ENCODE measurements at places on chromosomes 4 and X.

DNA sequence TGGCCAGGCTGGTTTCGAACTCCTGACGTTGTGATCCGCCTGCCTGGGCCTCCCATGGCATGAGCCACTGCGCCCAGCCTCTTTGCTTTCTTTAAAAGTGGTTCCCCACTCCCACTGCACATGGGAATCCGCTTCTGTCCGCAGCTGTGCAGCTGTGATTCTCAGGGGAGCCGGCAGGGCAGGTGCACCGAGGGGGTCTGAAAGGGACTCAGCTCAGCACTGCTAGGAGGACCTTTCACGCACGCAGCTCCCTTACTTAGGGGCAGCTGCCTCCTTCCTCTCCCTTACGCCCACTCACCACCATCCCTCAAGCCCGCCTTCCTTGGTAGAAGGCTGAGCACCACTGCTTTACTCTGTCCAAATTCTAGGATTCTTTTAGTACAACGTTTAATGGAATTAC is 40.4 kb upstream of the CYP4V2 start:
- no peak for DNase-seq

- DNase-seq = no peak
Observed at GRCh38 chr4:113497154-113497884, 264.2 kb downstream of the CAMK2D start.

DNA sequence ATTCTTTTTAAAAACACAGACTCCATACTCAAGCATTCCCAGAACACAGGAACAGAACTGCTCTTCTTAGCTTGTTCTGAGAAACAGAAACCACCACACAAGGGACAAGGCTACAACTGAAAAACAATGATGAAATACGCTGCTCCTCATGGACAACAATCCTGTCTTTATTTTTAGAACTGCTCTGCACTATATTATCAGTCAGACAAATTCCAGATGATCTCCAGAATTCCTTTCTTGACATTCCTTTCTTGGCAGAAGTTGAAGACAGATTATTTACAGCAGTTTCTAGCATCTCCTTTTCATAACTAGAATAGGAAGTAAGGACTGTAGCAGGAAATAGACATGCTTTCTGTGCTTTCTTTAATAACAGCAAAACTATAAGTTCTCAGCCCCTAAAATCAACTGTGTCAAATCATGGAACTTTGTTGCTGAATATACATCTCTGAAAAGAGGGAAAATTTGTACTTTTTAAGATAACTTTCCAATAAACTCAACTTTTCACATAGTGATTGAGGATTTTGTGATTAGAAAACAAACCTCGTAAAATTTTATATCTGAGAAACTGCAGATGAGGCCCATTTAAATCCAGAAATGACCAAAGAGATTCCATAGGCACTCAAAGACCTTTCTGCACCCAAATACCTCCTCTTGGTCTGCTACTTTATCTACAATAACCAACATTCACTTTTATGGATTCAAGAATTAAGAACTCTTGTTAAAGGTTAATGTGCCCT is 35.9 kb downstream of the ANTXR2 start:
- DNase-seq = no peak

DNA sequence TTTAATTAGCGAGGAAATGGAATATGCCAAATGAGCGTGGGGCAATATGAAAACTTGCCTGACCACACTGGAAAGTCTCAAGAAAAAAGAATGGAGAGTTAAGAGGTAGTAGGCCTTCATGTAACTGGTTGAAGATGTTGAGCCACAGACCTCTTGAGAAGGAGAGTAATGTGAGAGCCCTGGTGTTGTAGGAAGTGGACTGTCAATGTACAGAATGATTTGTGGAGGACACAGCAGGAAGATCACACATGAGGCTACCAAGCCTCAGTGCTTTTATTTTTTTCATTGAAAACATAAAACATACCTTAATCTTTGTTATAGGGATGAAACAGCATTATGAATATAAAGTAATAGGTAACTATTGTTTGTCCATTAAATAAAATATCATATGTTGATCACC is 331.6 kb downstream of the UNC5C start:
- no peak for DNase-seq

- no peak for DNase-seq
Observed at GRCh38 chrX:109600237-109600651, 24.7 kb downstream of the KCNE5 start.

DNA sequence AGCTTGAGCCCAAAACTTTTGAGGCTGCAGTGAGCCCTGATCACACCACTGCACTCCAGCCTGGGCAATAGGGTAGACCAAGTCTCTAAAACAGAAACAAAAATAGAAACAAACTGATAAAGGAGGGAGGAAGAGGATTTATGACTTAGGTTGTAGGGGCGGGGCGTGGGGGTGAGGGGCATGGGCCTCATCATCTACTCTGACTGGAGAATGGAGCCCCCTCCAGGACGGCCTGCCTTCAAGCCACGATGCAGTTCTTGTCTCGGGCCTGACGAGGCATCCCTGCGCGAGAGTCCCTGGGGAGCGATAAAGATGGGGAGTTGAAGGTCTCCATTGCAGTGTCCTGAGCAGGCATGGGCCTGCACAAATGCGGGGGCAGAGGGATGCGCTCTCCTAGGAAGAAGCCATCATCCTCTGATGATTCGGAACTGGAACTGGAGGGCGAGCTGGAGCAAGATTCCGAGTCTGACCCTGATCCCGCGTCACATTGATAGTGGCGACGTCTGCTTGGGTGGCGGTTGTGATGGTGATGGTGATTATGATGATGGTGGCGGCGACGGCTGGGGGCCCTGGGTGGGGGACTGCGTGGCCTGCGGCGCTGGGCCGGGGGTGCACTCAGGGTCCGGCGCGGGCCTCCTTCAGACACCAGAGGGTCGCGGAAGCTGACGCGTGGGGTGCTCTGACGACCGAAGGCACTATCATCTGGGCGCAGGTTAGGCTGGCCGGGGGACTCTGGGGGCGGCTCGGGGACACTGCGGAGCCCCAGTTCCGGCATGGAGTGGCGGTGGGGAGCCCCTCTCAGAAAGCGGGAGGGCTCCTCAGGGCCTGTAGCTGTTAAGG is 4.0 kb downstream of the PLP2 start:
- DNase-seq = no peak

DNA sequence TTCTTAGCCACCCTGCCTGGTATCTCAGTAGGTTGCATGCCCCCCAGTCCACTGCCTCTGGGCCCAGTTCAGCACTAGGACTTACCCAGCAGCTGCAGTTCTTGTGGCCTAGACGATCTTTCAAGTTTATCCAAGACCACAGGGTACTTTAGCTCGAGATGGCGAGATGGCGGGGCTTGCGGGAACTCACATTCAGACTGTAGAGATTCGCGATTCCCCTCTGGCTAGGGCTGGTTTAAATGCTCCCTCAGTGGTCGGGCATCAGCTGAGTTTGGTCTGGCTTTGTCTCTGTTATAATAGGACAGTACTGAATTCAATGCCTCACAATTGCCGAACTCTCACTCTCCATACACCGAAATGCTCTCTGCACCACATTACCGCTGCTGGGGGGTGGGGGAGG is 18.4 kb upstream of the RFC1 start:
- DNase-seq = no peak

DNA sequence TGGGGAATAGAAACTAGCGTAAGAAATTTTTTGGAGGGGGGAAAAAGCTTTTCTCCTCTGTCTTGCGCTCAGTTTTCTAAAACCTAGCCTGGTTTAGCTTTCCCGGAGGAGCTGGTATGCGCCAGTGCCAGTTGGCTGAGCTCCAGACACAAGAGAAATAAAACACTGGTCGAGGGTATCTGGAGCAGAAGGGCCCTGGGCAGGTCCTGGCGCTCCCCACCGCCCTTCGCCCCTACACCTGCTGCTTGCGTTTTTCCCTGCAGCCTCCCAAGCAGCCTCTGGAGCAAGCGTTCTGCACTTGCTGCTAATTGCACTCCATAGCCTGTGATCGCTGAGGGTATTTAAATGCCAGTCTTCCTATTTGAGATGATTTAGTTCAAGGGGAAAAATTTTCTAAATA is 816 bp downstream of the EREG start:
- no peak for DNase-seq

All from stimulated activated naive CD8-positive, alpha-beta T cell treated with anti-CD3 and anti-CD28 coated beads, Interleukin-15, amount 100 ng/mL, for 72 hours (primary cell).